Cerebellar nuclear complex (tissue), 1 donor: ENCODE measurements at places on chromosomes 12 and 14.

DNA sequence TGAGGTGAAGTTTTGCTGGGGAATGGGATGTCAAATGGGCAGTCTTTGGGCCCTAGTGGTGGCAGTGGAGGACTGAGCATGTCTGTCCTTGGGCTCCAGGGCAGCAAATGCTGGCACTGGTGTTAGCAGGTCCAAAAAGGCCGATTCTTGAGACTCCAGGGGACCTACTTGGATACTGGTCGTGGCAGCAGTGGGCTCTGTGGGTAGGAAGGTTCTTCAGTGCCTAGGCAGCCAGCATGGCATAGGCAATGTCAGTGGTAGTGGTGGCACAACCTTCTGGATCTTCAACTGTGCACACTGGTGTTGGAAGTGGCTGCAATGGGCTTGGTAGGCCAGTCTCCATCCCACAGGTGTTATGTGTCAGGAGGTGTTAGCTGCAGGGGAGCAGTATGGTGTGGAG, 334.7 kb upstream of the KITLG start:
- no peak for DNase-seq

GRCh38 chr12:4648104-4648500, 749 bp downstream of the AKAP3 start:
- no peak for DNase-seq

- no peak for DNase-seq
Observed at GRCh38 chr12:91922674-91923073, 223.0 kb downstream of the BTG1 start.

DNA sequence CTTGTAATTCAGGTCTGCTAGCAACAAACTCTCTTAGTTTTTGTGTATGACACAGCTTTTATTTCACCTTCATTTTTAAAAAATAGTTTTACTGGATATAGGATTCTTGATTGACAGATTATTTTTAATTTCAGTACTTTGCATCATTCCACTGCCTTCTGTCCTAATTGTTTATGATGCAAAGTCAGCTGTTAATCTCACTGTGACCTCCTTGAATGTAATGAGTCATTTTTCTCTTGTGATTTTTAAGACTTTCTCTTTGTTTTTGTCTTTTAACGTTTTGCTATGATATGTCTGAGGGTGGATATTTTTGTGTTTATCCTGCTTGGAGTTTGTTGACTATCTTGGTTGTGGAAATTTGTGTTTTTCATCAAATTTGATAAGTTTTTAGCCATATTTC, 126.3 kb upstream of the FBXO33 start:
- DNase-seq, result no peak

DNA sequence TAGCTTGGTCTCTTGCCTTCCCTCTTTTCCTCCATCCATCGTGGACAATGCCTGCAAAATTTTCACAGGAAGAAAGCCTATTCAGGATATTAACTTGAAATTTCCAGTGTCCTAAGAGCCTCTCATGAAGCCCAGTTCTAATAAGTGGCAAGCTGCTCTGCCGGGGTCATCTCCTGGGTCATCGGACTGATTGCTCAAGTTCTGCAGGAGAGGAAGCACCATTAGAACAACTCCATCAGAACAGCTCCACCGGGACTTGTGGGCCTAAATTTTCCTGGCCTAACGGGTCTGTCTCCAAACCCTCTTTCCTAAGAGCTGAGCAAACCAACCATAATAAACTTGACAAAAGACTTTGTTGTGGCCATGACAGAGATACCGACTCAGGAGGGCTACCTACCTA, 13.9 kb downstream of the ERG28 start:
- DNase-seq, result no peak

- no peak for DNase-seq
Observed at GRCh38 chr12:64351265-64351664, 39.3 kb downstream of the C12orf56 start.

DNA sequence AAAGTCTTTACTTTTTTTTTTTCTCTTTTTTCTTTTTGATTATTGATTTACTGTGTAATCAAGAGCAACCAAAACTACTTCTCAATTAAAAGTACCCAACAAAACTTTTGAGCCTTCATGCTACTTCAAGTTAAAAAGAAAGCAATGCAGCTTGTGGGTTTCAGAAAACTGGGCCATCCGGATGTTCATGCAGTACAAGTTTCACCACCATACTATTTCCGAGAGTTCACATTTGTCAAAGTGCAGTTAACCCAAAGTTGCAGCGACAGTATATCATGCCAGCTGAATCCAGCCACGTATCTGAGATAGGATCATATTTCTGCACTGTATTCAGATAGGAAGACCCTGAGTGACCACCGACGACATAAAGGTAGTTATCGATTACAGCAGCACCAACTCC, 33.0 kb downstream of the KLHL28 start:
- no peak for DNase-seq

GRCh38 chr14:55500219-55500701, 59.8 kb upstream of the TBPL2 start:
- DNase-seq, result no peak
